ENCODE measurements at places on chromosomes 6 and 20.

GRCh38 chr20:40675599-40676221, 13.3 kb downstream of the MAFB start:
- DNase-seq, result no peak

- no peak for DNase-seq
Measured at GRCh38 chr6:18533793-18534192, 146.6 kb downstream of the RNF144B start.

DNA sequence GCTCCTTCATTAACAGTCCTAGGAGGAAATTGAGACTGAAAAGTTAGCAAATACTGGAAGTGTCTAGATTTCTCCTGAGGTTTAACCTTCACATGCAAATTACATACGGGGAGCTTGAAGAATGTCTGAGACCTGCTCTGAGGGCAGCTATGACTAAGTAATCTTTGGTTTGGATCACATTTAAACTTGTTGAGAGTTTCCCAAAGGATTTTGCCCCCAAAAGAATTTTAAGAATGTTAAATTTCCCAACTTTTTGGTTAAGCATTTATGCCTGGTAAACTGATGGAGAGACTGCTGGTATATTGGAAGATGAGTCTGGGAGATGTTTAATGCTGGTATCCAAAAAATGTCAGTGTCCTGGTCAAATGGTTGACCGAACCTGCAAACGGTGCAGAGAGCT, 97.0 kb downstream of the RREB1 start:
- no peak for DNase-seq

DNA sequence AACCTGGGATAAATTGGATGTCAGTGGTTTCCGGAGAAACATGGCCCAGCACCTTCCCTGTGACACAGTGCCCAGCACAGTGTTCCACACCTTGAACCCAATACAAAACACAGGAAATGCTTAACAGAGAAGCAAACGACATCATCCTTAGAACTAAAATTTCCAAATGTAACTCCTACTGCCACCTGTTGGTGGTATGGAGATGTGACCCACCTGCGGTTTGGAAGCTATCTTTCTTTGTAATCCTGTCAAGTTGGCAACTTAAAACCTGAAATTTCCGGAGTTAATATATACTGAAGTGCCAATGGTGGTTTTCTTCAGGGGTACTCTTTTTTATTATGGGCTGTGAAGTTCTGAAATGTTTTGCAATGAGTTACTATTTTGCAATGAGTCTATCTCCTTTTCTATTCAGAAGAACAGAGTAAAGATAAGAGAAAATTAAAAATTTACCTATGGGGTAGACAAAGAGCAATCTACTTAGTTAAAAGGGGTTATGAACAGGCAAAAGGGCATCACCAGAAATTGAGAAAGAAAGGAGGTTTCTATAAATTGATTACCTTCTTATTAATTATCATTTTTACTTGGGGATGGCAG, 658.8 kb downstream of the PTPRT start:
- DNase-seq, result no peak

DNA sequence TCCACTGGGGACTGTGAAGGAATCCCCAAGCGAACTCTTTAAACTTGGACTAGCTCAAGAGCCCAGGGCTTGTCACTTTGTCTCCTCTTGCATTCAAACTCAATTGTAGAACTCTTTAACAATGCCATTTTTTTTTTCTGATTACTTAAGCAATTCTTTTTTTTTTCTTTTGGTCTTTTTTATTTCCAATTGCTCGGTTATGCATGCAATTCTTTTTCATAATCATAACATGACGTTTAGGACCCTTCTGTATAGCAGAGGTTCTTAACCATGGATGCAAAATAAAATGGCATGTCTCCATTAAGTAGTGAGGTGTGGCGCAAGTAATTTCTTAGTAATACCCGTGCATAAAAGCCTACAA, 466 bp upstream of the BFSP1 start:
- DNase-seq, result no peak

- DNase-seq, result no peak
Measured at GRCh38 chr6:52746213-52746612, 17.1 kb downstream of the GSTA2 start.

DNA sequence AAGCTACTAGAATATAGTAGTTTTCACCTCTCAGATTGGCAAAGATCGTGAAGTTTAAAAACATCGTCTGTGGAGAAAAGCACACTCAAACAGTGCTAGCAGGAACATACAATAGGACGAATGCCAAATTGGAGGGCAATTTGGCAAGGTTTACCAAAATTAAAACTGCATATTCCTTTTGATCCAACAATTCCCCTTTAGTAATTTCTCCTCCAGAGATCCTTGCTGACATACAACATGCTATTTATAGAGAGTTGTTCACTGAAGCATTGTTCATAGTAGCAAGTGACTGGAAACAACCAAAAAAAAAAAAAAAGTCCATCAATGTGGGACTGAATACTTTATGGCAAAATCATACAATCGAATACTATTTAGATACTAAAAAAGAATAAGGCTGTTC, 202.2 kb downstream of the ATXN1 start:
- no peak for DNase-seq

GRCh38 chr6:109821428-109821827, 130.3 kb downstream of the FIG4 start:
- no peak for DNase-seq

GRCh38 chr6:154202339-154202738, 154.3 kb downstream of the IPCEF1 start:
- no peak for DNase-seq

DNA sequence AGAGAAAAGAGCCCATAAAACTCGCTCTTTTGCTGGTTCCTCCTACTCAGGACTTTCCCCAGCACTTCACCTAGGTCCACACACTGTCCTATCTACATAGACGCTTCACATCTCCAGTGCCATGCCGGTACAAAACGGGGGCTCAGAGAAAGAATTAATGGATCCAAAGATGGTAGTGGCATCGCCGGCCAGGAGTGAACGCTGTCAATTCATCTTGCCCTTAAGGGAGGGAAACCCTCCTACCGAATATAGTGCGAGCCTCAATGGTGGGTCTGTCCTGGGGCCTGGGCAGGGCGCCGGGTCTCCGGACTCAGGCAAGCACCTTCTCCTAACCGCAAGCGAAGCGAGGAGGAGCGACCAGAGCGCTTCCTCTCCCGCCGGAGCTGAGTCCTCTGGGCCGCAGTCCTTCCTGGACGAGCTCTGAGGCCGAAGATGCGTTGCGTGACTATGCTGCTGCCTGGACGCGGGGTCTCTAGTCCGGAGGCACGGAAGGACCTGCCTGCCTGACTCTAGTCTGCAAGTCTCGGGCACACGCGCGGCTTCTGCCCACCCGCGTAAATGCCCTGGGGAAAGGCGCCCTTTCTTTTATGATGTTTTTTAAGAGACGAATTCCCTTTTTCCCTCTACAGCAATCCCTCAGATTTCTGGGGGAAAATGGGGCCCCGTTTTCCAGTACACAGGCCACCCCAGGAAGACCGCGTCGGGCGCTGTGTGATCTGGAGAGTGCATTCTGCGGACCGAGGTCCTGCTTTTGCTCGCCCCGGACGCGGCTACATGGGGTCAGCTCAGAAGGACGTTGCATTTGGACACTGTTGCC, 100.1 kb upstream of the PRDM1 start:
- DNase-seq, result no peak

GRCh38 chr6:92292067-92292466, 1127.3 kb downstream of the EPHA7 start:
- DNase-seq, result no peak

DNA sequence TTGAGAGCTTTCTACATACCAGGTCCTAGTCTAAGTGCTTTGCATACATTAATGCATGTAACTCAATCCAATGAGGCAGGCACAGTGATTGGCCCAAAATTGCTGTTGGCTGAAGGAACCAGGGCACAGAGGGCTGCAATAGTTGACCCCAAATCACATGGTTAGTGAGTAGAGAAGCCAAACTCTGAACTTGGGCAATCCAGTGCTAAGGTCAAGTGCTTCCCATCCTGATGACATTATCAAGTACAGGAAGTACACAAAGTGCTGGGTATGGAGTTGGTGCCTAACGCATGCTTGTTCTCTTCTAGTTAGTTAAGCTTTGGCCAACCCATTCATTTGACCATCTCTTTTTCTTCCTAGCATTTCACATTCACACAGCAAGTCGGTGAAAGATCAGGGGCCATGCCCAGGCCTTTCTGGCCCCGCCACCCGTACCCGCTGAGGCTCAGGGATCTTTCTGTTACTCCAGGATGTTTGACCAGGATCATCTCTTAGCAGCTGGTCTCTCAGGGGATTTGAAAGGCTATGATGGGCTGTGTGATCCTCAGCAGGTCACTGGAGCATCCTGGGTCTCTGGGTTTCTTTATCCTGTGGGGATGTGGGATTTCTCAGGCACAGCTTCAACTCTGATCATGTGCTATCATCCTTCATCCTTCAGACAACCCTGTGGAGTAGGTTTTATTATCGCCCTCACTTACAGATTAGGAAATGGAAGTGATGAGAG, 7.0 kb downstream of the KCNB1 start:
- DNase-seq, result no peak

- no peak for DNase-seq
Measured at GRCh38 chr6:44297063-44298038, 15.8 kb downstream of the AARS2 start.

DNA sequence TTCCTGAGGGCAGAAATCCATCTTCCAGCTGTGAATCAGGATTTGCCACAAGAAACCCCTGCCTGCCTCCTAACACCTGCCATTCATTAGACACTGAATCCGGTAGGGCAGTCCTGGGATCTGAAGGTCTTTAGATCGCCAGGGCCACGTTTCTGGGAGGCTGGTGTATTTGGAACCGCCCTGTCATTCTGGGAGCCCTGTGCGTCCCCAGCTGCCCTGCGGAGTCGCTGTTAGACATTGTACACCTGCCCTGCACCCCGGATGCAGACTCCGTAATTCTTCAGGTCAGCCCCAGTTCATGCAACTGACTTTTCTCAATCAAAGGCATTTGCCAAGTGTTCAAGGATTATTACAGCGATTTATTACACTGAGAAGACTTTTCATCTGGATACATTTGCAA, 193.2 kb downstream of the TBC1D7 start:
- DNase-seq, result no peak

DNA sequence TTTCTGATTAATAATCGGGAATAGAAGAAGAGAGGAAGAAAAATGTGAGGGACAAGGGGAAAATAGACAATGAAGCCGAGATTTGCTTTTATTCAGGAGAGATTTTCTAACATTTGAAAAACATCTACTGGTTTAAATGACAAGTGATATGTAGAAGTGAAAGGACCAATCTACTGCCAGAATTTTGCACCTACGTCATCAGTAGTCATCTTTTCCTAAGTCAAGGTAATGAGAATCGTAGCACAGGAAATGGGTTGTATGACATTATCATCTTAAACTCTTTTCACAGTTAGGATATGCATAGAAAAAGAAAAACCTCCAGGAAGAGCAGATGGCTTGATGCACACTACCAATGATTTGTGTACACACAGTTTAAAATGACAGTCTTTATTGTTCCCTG, 45.3 kb upstream of the RAB32 start:
- no peak for DNase-seq

DNA sequence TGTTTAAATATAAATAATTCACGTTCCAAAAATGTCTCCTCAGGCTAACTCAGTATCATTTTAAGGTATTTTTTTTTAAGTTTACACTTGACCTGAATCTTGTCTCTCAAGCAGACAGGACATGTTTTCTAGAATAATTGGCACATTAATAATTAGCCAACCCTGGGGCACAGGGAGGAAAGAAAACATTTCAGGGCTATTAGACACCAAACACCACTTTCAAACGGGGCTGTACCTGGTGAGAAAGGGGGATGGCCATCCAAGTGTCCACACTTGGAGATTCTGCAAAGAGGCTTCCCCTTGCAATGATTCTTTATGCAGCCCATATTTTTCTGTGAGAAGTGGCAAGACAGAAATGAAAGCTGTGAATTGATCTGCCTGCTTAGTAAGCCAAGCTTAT, 560.8 kb downstream of the CD109 start:
- no peak for DNase-seq

GRCh38 chr6:6201200-6201599, 119.3 kb downstream of the F13A1 start:
- DNase-seq, result no peak

DNA sequence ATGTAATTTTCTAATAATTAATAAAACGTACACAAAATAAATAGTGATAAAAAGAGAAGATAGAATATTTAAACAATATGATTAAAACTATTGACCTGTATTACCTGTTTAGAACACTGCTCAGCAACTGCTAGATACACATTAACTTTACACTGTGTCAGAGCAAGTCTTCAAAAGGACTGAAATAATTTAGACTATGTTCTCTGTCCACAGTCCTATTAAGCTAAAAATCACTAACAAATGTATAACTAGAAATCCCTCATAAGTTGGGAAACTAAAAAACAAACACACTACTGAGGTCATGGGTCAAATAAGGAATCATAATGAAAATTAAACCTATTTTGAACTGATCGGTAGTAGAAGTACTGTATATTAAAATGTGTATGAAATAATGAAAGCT, 181.7 kb downstream of the QKI start:
- no peak for DNase-seq

GRCh38 chr20:57330998-57331397, 1.4 kb downstream of the SPO11 start:
- DNase-seq, result no peak

DNA sequence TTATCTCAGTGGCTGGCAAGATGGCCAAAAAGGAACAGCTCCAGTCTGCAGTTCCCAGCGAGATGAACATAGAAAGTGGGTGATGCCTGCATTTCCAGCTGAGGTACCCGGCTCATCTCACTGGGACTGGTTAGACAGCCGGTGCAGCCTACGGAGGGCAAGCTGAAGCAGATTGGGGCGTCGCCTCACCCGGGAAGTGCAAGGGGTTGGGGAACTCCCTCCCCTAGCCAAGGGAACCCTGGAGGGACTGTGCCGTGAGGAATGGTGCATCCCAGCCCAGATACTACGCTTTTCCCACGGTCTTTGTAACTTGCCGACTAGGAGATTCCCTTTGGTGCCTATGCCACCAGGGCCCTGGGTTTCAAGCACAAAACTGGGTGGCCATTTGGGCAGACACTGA, 324.7 kb downstream of the GJA1 start:
- DNase-seq, result peak; percentile 9

- DNase-seq, result no peak
Measured at GRCh38 chr20:51319522-51319921, 223.0 kb downstream of the NFATC2 start.

GRCh38 chr6:52612336-52613054, 35.6 kb upstream of the TRAM2 start:
- no peak for DNase-seq

GRCh38 chr20:1465470-1466210, 1.0 kb downstream of the NSFL1C start:
- DNase-seq, result no peak

DNA sequence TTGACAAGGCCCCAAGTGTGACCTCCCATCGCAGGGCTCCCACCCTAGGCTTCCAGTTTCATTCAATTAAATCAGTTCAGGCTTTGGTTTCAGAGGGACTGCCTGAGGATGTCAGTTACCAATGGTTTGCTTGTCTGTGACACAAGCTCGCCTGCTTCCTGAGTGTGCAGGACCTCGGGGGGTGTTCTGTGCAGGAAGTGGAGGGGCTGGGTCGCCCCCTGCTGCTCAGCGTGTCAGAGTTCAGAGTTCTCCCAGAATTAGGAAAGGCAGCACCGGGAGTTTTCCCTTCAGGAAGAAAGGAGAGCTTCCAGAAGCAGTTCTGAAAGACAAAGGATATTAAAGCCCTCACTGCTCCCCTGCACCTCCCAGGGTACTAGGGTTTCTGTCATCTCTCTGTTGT, 50.8 kb upstream of the TGM3 start:
- DNase-seq, result no peak
